Stomach (tissue), 19 donors: ENCODE measurements at places on chromosomes 2 and 18.

DNA sequence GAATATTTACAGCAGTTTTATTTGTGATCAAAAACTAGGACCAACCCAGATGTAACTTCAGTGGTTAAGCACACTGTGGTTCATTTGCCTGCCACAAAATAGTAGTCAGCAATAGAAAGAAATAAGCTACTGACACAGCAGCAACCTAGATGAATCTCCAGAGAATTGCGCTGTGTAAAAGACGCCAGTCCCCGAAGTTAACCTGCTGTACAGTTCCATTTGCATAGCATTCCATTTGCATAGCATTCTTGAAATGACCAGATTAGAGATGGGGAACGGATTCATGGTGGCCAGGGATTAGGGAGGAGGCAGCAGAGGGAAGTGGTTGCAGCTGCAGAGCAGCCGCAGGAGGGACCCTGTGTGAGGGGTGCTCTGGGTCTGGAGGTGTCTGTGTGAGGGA, 39.3 kb upstream of the NFATC1 start:
- no peak for DNase-seq

DNA sequence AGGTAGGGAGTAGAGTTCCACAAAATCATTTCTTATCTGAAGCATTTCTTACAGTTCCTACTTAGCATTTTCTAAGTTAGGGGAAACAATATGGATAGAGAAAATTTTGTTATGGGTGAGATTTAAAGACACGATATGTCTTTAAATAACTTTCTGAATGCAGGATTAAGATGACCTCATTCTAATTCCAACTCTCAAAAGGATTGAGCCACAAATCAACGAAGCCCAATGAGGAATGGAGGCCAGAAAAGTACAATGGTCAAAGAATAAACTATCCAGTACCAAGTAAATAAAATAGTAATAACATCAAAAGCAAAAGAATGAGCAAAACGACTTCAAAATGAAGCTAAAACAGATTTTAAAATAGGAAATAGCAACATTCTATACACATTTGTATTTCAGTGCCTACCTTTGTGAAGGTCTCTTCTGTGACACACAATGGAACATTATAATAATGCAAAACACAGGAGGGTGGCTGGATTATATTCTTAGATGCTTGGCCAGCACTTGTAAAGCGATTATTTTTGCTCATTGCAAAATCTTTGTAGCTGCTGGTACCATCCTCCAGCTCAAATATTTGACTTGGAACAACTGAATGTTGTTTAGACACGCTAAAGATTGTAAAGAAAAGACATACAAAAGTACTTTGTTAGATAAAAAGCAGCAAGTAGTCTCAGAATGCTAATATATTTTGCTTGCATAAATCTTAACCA, 33.8 kb downstream of the HNRNPLL start:
- no peak for DNase-seq

DNA sequence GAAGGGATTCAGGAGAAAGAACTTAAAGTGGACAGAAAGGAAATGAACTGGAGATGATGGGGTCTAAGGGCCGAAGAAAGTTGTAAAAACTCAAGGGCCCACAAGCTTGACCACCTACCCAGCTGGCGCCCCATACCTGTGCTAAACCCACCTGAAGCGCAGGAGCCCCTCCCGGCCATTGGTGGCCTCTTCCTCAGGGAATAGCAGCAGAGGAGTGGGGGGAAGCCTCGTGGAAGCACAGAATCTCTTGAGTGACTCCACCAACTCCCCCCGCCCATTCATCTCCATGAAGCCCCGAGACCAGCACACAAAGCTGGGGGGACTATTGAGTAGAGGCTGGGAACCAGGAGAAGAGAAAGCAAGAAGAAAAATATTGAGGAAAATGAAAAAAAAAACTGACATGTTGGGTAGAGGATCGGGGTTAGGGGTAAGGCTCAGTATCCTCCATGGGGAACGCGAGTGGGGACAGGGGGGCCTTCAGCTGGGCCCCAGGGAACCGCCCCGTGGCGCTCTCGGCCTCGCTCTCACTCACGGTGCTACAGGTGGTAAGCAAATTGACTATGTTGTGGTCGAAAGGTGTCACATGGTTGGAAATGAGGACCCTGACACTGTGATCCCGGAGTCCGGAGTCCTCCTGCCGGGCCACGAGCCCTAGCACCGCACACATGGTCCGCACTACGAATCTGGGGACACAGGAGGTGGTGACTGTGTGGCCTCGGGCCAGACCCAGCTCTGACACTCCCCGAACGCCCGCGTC, 728 bp downstream of the AUP1 start:
- no peak for DNase-seq

GRCh38 chr18:33720133-33720532, 142.1 kb downstream of the ASXL3 start:
- no peak for DNase-seq

GRCh38 chr18:13306583-13306982, 88.0 kb downstream of the LDLRAD4 start:
- DNase-seq: no peak
